ENCODE measurements at places on chromosomes 1 and 21.

- DNase-seq: no peak
These were observed 35.4 kb upstream of the SRSF10 start for GRCh38 chr1:24015221-24016210.

- no peak for DNase-seq
These were observed 102.7 kb downstream of the FGGY start for GRCh38 chr1:59399642-59400041.

DNA sequence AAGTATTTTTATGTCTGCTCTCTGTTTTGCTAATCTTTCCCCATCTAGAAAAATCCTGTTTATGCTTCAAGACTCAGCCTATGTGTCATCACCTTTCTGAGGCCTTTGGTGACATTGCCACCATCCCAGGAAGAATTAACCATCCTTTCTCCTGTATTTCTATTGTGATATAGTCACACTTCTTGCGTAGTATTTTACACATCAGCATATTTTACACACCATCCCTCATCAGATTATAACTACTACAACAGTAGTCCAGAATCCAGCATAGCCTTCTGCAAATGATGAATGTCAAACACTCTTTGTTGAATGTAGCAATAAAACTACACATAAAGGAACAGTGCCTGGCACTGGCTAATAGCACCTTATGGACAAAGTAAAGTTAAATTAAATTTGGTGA lies 275.3 kb upstream of the C1orf87 start:
- DNase-seq: no peak

DNA sequence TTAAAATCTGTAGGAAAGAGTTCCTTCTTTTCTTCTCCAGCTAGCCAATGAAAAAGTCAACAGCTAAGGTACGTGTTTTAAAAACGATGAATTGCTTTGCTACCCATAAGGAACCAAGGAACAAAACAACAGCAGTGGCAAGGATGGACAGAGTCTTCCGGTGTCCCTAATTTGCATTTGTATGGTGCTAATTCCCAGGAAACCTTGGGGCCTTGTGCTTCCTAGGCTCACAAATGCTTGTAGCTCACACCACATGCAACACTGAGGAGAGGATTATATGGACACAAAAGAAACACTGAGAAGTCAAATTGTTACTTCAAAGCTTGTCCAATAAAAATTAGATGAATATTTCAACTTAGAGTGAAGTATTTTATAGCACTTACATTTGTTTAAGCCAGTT lies 1.8 kb upstream of the PGBD5 start:
- DNase-seq: no peak

DNA sequence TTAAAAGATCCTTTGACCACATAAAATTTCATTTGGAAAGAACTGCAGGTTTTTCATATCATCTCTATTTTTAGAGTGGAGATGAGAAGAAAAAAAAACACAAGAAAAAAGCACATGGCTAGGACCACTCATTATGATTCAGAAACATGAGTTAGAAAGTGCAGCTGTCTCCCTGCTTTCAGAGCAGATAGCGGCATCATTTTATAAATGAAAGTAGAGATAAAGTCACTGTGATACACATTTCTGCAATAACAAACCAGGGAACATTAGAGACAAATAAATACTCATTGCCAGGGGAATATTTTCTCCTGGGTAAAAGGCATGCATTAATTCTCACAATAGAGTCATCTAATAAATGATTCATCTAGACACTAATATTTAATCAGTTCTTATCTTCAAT lies 87.5 kb upstream of the PLPPR4 start:
- no peak for DNase-seq

- peak; percentile 26 for DNase-seq
These were observed 41.0 kb downstream of the LDLRAD2 start for GRCh38 chr1:21853131-21853427.

DNA sequence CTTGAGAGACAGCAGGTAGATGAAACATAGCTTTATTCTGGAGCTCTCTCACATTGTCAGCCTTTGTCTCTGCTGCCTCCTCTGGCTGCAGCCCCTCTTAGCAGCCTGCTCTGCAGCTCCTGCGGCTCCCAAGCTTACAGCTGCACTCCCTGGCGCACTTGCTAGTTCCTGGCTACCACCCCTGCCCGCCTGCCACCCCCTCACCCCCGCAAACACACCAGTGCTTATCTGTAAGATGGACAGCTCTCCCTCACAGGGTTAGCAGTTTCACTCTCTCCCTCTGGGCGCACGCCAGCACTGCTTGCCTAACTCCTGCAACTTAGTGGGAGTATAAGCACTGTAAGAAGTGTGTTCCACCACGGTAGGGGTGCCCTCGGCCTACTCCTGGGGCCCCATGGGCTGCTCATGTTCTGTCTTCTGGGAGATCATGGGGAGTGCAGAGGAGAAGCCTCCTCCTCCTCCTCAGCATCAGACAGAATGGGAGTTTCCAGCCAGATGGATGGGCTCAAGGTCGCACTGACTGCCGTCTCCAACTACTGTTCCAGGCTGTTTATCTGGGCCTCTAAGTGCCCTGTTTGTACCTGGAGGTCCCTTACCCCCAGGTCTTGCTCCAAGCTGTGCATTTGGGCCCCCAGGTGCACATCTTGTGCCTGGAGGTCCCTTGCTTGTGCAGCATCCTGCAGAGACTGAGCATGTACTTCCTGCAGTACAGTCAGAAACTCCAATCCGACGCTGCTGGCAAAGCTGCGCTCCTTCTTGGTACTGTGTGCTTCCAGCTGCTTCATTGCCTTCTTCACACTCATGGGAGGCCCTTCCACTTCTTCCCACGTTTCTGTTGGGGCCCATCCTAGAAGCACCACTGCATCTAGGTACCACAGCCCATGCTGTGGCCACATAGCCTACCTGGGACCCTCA lies 1388.1 kb downstream of the AMY1C start:
- DNase-seq: peak; percentile 65

GRCh38 chr1:108643492-108644335 lies 17.2 kb downstream of the HENMT1 start:
- DNase-seq: peak; percentile 88

GRCh38 chr1:67834246-67834877 lies 1.1 kb upstream of the GNG12 start:
- no peak for DNase-seq

- no peak for DNase-seq
These were observed 71.4 kb upstream of the PAPPA2 start for GRCh38 chr1:176391621-176392020.

DNA sequence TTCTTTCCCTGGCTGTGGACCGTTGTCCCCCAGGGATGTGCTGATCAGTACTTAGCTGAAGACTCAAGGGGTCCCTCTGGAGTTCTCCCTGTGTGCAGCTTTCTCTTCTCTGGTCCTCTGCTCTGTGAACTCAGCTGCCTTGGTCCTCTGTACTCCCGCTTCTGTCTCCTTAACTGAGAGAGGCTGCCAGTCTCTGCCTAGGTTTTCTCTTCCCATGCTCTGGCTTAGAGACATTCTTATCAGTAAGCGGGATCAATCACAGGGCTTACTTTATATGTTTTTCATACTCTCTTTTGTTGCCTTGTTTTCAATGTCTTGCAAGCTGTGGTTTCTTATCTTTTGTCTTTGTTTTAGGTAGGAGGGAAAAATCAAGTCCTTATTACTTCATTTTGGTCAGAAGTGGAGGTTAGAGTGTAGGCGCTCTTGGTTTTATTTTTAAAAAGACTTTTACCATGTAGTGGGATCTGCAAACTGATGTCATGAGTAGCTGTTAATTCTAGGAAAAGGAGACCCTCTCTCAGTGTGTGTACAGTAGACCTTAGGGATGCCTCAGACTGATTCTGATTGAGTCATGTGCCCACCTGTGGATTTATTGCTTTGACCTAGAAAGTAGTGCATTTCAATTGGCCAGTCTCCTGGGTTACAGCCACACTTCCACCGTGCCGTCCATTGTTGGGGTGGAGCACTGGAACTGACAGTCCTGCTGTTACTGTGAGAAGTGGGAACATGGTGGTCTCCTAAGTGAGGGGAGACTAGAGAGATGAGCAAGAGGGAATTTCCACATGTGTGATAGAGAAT lies 46.6 kb downstream of the TTC3 start:
- peak; percentile 5 for DNase-seq

DNA sequence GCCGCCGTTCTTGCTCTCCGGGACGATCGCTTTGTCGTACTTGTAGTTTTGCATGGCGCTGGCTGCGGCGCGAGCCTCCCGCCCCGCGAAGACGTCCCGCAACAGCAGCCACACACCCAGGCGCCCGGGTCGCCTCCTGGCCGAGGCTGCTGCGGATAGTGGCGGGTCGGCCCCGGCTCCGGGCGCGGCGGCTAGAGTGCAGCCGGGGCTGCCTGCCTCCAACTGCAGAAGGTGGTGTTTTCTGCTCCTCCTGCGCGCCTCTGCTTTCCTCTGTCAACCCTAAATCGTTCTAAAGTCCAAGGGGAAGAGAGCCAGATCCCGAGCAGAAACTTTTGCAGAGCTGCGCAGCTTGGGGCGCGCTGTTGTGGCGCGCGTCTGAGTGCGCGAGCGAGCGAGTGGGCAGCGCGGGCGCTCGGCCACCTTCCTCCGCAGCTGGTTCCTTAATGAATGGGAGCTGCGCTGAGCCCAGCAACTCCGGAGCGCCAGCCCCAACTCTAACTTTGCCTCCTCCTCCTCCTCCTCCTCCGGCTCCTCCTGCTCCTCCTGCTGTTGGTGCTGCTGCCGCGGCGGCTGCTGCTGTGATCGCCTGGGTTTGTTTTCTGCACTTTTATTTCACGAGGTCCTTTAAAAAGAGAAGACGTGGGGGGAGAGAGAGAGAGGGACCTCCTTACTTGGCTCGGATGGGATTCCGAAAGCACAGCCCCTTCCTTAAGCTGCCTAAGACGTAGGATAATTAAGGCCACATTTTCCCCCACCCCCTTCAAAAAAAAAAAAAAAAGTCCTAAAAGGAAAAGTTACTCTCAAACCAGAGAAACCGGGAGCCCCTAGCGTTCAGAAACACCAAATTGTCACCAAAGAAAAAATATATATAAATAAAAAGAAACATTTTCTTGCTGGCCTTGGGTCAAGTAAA lies at the start of gene PLPP3:
Gene PLPP3, minus strand, starts transcription at position 601 of the 913 bp plus-strand sequence. Its CDS starts 547 bp downstream, at position 54.
- peak; percentile 87 for DNase-seq

DNA sequence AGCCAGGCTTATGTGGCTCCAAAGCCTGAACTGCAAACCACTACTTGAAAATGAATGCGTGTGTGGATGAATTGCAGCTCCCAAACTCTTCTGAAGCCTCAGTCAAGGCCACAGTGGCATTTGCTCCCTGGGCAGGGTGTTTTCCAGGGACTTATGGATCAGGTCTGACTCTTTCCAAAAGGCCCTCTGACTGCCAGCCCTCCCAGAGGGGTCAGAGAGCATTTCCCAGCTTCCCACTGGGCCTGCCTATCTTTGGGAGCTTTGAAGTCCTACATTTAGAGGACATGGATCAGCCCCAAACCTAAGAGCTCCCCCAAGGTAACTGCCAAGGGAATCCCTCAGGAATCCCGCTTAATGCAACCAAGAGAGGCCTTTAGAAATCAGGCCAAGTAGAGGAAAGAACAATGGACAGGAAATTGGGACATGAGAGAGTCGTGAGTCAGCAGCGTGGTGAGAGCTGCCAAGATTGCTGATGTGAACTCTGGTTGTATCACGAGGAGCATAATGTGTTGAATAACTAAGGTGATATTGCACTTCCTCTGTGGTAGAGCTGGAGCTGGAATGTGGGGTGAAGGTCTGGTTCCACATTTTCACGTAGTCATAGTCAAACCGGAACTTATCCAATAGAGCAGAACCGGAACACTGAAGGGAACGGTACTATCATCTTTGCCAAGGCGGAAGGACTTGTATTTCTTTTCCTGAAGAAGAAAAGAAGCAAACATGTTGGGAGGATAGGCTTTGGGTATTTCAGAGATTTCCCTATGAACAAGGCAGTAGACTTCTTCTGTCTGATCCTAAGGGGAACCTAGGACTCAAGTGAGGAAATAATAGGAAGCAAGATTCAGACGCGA lies 99.4 kb upstream of the JUN start:
- peak; percentile 71 for DNase-seq

DNA sequence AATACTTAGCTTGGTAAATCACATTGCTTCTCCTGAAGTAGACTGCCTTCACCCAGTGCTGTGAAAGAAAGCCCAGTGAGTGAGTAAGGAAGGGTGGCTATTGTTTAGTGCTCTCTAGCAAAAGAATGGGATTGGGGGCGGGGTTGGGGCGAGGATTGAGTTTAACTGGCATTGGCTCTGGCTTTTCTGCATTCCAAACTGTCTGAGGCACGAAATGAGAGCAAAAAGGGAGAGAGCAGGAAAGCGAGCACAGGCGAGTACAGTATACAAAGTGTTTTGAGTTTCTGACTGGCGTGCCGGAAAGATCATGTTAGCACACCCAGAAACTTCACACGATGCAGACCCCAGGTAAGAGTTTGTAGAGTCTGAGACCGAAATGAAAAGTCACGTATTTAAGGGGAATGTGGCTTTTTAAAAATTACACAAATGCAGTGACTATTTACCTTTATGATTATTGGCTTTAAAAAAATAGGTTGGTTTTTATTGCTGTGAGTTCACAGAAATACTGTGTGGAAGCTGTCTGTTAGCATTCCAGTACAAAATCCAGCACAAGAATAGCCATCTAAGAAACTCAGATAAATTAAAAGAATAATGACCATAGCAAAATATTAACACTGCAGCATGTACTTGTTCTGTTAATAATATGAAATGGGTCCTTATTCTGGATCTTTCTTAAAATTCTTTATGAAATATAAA lies 155.4 kb downstream of the CLEC20A start:
- DNase-seq: no peak
